ENCODE measurements at places on chromosomes 5 and 9.

- DNase-seq, result no peak
- no peaks in the 10 kb centered on the region for H3K27me3 ChIP-seq
- peaks cover 31% of the 10 kb centered on the region for H3K4me1 ChIP-seq
- H3K36me3 ChIP-seq, result no peaks in the 10 kb centered on the region
- H3K27ac ChIP-seq, result peak overlapping the region; percentile 70
Observed at GRCh38 chr9:125412166-125412565, 150.5 kb downstream of the GAPVD1 start.

- no peak for DNase-seq
- H3K27ac ChIP-seq, result no peak overlapping the region
- H3K4me1 ChIP-seq, result peaks cover 17% of the 10 kb centered on the region
- no peak overlapping the region for H3K4me3 ChIP-seq
- no peaks in the 10 kb centered on the region for H3K27me3 ChIP-seq
- H3K36me3 ChIP-seq, result peaks cover 27% of the 10 kb centered on the region
Observed at GRCh38 chr5:37738865-37739488, 100.9 kb downstream of the GDNF start.

- peaks cover 30% of the 10 kb centered on the region for H3K4me1 ChIP-seq
- no peaks in the 10 kb centered on the region for H3K36me3 ChIP-seq
- no peaks in the 10 kb centered on the region for H3K27me3 ChIP-seq
- no peak overlapping the region for H3K4me3 ChIP-seq
Observed at GRCh38 chr5:165227515-165227914, 1722.1 kb downstream of the MAT2B start.

DNA sequence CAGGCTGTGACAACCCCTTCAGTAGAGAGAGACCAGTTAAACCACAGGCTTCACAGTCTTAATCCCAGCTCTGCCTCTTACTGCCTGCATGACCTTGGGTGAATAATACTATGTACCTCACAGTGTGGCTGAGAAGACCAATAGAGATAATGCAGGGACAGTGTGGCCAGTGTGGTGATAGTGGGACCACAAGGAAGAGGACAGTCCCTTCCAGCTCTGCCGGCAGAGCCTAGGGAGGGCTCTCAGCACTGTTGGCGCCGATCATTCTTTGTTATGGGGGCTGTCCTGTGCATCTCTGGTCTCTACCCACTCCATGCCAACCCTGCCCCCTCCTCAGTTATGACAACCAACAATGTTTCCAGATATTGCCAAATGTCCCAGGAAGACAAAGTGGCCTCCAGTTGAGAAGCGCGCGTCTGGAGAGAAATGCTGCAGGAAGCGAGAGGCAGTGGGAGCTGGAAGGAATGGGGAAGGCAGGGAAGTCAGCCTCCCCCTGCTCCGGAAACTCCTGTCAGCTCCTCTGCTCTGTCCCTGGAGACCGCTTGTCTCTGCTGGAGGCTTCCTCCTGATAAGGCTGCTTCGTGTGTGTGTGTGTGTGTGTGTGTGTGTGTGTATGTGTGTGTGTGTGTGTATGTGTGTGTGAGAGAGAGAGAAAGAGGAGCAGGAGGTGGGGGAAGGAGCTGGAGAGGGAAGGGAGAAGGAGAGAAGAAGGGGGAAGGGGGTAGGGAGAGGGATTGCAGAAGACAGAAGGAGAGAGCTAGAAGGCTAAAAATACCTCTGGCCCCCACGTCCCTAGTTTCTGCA is 31.8 kb upstream of the FABP6 start:
- peak overlapping the region; percentile 77 for H3K27ac ChIP-seq
- DNase-seq, result no peak
- no peaks in the 10 kb centered on the region for H3K36me3 ChIP-seq
- H3K27me3 ChIP-seq, result no peaks in the 10 kb centered on the region

DNA sequence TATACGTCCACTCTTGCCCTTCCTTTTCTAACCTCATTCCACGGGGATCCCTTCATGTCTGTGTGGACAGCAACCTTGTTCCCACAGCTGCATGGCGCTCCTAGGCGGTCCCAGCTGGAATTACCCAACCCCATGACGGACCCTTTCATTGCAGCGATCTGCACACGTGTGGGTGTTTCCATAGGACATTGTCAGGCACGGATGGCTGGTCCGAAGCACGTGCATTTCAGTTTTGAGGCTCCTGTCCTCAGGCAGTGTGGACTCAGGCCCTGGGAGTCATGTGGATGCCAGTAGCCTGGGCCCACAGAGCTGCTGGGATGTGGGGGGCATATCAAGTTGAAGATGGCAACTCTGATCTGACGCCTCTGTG is 15.0 kb downstream of the CARD19 start:
- no peak overlapping the region for H3K4me3 ChIP-seq
- H3K36me3 ChIP-seq, result peaks cover 6% of the 10 kb centered on the region
- H3K27me3 ChIP-seq, result no peaks in the 10 kb centered on the region
- H3K27ac ChIP-seq, result no peak overlapping the region
- DNase-seq, result no peak

Data from mesothelial cell of epicardium (in vitro differentiated cells).